ENCODE measurements at places on chromosomes 5 and 9.

DNA sequence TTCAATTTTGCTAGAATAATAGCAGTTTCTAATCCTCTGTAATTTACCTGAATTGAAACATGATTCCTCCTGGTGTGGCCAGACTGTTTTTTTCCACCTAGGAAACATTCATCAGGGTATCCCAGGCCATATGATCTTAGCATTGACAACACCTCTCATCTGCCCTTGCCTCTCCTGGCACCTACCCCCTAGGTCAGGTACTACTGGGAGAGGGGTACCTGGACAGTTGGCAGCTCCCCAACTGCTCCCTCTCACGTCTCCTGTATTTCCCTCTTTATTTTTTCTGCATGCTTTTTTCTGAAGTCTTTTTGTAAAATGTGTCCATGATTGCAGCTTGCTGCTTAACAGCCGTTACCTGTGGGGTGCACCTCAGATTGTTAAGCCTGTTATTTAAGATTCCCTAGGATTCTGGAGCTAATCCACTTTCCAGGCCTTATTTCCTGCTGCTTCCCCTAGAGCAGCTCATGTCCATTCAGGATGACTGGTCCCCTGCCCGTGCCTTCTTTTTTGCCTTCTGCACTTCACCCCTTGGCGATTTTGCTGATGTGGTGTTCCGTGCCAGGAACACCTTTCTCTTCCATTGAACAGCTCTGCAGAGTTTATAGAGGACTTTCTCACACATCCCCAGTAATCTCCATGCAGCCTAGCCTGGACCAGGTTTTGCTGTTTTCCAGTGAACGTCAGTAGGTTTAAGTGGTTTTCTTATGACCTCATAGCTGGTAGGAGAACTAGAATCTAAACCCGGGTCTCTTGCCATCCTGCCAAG, 33.6 kb downstream of the SNX30 start:
- DNase-seq = no peak

GRCh38 chr5:43627028-43627427, 24.0 kb downstream of the NNT start:
- DNase-seq = no peak

- DNase-seq = no peak
Observed at GRCh38 chr9:87059772-87060171, 112.5 kb upstream of the GAS1 start.

DNA sequence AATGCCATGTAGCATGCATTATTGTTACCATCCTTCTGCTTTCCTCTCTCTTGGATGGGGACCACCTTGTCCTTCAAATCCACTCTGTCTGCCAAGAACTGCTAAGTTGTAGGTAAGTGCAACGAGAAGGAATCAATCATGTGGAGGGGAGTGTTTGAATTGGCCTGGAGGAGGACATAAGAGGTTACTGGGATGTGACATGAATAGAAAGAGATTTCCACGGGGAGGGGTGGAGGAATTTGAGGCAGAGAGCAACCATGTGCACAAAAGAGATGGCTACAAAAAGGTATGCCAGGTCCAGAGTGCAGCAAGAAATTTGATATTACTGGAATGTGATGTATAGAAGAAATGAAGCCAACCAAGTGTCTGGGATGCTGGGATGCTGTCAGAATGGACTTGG, 648.9 kb upstream of the KLF4 start:
- DNase-seq = no peak

DNA sequence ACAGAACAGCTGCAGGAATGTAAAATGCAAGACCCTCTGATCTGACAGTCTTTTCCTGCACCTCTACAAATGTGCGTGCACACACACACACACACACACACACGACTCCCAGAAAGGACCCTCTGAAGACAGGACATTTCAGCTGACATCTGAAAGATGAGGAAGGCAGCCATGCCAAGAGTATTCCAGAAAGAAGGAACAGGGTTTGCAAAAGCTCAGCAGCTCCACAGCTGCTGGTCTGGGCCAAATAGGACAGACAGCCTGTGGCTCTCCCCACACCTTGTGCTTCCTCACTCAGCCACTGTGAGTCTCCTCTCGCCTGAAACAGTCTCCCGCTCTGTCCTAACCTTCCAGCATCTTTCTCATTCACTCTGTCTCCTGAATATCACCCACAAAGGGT, 189.0 kb downstream of the PALM2AKAP2 start:
- no peak for DNase-seq

GRCh38 chr9:109253637-109254284, 67.1 kb downstream of the EPB41L4B start:
- no peak for DNase-seq

GRCh38 chr9:79562749-79563386, 8.9 kb upstream of the TLE4 start:
- no peak for DNase-seq

GRCh38 chr5:172683645-172684471, 42.8 kb downstream of the NEURL1B start:
- DNase-seq = peak; percentile 45
